ENCODE measurements at places on chromosomes 12 and 14. TPM values are rescaled to one million over a fixed set of nuclear protein-coding genes. Genes with fewer than 3 reads are reported as not detected.

Gene TMTC1
- polyA plus RNA-seq: 7.3 TPM

Gene MYH6
- polyA plus RNA-seq: 0.67 TPM

Gene SLC7A8
- polyA plus RNA-seq: 18.2 TPM

Gene SDR9C7
- not detected for polyA plus RNA-seq

Gene KRT78
- polyA plus RNA-seq: not detected

Gene ACOT2
- polyA plus RNA-seq: 45.5 TPM

Gene TBX5
- not detected for polyA plus RNA-seq

Gene ADAMTS20
- not detected for polyA plus RNA-seq

Gene IAPP
- polyA plus RNA-seq: not detected

Gene CLEC4D
- polyA plus RNA-seq: not detected

Gene KRT2
- polyA plus RNA-seq: not detected

Gene PMCH
- not detected for polyA plus RNA-seq

Gene NANOG
- not detected for polyA plus RNA-seq

Gene LRRIQ1
- 0.56 TPM for polyA plus RNA-seq

Gene ZBTB39
- 1.4 TPM for polyA plus RNA-seq

Gene PDZRN4
- 1.0 TPM for polyA plus RNA-seq

Gene ETFBKMT
- 3.6 TPM for polyA plus RNA-seq

Gene TMEM106C
- polyA plus RNA-seq: 31.5 TPM

Gene GLT8D2
- 11.4 TPM for polyA plus RNA-seq

Gene NOS1
- polyA plus RNA-seq: 0.26 TPM

Gene KLHDC1
- polyA plus RNA-seq: 3.4 TPM

Gene ENDOU
- polyA plus RNA-seq: 0.51 TPM

Gene TMEM63C
- polyA plus RNA-seq: 3.1 TPM

Gene WIF1
- polyA plus RNA-seq: 0.51 TPM

Gene SPX
- 1.2 TPM for polyA plus RNA-seq

Gene MYRFL
- polyA plus RNA-seq: 0.91 TPM

Gene DNAH10
- polyA plus RNA-seq: 0.59 TPM

Gene OR4K17
- not detected for polyA plus RNA-seq

Gene CCDC196
- polyA plus RNA-seq: not detected

Gene FGF23
- 0.13 TPM for polyA plus RNA-seq

Gene RGS6
- 0.71 TPM for polyA plus RNA-seq

Gene ZNF385A
- polyA plus RNA-seq: 24.3 TPM

Gene LRRK2
- 7.0 TPM for polyA plus RNA-seq

Gene TMBIM4
- 94.3 TPM for polyA plus RNA-seq

Gene SERPINA12
- polyA plus RNA-seq: not detected

All from adrenal gland (tissue), 19 donors.